ENCODE measurements at places on chromosomes 1 and 21.

- no peak for DNase-seq
These were observed 40.0 kb upstream of the PWP2 start for GRCh38 chr21:44067011-44067839.

GRCh38 chr1:14280909-14281308 is 317.6 kb upstream of the KAZN start:
- DNase-seq: no peak

- DNase-seq: no peak
These were observed 487.6 kb upstream of the CAMK1G start for GRCh38 chr1:209095627-209096595.

GRCh38 chr1:22526677-22527076 is 36.6 kb upstream of the EPHA8 start:
- no peak for DNase-seq

- no peak for DNase-seq
These were observed 8.8 kb upstream of the RNPC3 start for GRCh38 chr1:103516693-103517092.

DNA sequence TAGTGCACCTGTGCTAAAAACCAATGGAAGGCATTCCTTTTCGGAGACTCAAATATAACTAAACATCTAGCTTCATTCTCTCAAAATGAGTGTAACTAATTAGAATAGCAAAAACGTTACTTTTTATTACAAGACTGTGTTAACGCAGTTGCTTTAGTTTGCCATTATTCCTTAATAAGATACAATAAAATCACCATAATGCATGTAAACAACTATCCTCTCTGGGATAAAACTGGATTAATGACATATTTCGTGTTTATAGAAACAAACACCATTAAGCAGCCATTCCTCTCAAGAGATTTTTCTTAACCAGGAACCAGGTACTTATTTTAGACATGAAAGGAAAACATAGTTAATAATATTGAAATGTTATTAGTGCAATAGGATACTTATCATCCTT is 512.8 kb upstream of the B3GALT2 start:
- DNase-seq: no peak

DNA sequence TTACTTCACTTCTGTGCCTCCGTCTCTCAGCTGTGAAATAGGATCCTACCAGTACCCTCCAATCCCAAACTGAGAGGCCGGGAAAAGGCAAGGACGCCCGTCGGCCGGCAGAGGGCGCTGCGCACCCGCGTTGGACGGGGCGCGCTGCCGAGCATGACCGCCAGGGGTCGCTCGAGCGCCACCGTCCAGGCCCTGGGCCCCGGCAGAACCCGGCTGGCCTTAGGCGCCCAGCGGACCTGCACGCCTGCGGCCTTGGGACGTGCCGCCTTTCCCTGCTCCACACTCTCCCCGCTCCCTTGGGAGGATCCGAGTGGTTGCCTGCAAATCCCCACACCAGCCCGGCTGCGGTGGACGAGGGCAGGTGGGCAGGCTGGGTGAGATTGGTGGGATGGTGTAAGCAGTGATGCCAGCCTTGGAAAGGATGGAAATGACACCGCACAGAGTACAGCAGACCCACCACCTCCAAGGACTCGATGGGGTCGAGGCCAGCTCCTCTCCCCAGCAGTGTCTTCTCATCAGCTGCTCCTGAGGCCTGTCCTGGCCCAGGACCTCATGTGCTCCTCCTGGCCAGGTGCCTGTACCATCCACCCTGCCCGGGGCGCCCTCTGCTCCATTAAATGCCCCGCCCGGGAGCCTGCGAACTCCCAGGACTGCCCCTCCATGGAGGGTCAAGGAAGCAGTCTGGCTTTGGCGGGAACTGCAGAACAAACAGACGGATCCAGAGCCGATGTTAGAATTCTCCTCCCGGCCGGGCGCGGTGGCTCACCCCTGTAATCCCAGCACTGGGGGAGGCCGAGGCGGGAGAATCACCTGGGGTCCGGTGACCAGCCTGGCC is 47.4 kb upstream of the LBR start:
- DNase-seq: no peak

DNA sequence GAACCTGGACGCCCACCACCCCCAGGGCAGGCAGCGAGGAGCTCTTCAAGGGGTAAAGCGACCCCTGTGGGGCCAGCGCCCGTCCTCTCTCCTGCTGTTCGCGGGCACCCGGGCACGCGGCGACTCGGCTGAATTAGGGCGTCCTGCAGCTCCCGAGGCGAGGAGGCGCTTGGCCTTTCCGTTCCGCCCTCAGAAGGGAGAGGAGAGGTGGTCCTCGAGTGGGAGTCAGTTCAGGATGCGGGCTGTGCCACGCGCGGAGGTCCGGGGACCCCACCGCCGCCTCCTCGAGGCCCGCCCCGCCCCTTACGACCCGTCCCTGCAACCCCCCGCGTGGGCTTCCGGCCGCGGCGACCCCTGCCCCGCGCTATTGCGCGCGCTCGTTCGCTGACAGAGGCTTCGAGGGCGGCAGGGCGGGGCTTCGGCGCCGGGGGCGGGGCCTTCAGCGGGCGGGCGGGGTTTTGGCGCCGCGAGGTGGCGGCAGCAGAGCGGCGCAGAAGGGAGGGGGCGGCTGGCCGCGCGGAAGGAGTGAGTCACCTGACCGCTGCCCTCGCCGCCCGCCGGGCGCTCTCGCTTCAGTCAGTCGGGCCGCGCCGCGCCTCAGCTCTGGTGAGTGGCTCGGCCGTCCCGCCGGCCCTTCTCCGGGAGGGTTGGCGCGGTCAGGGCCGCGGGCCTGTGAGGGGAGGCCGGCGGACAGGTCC is at the start of gene BACH1:
BACH1 (plus strand) TSS at position 575 of the 698 bp plus-strand sequence. CDS start 22,359 bp downstream, outside the sequence.
- peak; percentile 35 for DNase-seq

DNA sequence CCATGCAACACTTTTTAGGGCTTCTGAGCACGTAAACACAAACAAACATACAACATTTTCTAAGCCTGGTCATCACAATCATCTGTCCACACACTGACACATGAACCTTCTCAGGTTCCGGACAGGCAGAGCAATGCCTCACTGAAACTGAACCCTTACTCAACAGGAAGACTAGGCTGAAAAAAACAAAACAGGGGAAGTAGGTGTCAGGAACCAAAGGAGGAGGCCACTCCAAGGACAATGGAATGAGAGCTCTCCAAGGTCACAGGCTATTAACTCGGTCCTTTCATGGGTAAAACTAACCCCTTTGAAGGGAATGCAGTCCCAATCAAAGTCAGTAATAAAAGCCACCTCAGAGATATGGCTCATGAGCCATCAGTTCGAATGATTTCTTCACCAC is 76.6 kb downstream of the FAM78B start:
- no peak for DNase-seq

DNA sequence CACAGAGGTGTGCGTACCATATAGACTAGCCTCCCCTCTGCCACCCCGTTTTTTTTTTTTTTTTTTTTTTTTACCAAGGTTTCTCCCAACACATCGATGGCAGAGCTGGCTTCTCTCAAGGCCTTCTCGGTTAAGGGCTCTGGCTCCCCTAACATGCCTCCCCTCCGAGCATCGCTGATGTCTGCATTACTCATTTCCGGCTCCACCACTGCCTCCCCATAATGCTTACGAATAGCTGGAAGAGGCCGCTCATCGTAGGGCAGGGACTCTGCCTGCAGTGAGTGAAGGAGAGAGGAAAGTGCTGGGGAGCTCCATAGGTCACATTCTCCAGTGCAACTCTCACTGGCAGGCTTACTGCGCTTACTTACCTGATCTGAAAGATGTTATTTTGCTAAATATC is 20.6 kb downstream of the CEP104 start:
- DNase-seq: no peak

GRCh38 chr1:23720256-23720995 is 22.8 kb upstream of the ELOA start:
- DNase-seq: no peak

DNA sequence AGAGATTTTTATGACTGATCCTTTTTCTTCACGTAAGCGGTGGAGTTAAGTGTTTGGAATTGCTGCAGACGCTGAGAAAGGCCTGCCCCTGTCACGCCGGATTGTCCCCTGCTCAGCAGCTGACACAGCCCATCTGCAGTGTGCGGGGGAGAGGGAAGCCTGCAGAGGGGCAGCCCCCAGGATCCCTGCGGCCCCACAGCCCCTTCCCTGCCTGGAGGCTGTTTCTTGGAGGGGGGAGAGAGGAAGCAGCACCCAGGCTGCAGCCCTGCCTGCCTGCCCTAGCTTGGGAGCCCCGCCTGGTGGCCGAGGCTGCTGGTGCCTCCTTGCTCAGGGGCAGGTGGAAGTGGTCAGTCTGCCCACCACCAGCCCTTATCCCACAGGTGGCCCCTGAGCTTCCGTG is 50.7 kb downstream of the PRDM16 start:
- no peak for DNase-seq

- no peak for DNase-seq
These were observed 14.5 kb downstream of the GNB1 start for GRCh38 chr1:1876335-1876930.

DNA sequence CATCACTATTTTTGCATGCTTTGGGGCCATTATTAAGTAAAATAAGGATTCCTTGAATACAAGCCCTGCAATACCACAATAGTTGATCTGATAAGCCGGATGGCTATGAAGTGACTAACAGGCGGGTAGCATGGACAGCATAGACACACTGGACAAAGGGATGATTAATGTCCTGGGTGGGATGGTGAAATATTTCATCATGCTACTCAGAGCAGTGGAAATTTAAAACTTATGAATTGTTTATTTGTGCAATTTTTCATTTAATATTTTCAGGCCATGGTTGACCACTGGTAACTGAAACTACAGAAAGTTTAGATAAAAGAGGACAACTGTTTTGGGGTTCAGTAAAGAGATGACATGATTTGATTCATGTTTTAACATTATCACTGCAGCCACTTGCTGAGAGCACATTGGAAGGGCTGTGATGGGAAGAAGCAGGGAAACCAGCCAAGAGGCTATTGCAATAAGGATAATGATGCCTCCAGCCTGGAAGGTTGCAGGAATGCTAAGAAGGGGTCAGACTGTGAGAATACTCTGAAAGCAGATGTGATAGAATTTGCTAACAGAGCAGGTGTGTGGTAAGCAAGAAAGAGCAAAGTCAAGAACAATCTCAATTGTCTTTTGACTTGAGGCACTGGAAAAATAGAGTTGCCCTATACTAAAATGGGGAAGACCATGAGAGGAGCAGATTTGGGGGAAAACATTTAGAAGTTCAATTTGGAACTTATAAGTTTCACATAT is 62.5 kb upstream of the TNFSF4 start:
- no peak for DNase-seq

- DNase-seq: no peak
These were observed 31.5 kb upstream of the C1orf198 start for GRCh38 chr1:230899841-230900251.

GRCh38 chr1:25782608-25783201 is 17.3 kb upstream of the SELENON start:
- DNase-seq: no peak

DNA sequence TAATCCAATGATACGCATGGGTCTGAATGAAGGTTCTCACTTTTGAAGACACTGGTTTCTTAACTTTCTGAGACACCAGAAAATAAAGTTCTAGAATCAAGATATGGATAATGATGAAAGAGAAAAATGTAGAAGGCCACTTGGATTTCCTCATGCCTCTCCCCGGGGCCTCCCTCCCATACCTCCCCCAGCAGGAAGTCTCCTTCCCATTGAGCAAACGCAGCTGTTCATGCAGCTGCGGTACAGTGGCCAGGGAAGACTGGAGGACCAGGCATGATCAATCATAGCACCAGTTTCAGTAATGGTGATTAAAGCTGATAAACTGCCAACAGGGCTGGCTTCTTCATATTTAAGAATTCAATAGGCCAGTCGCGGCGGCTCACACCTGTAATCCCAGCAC is 10.9 kb upstream of the UBR4 start:
- no peak for DNase-seq

DNA sequence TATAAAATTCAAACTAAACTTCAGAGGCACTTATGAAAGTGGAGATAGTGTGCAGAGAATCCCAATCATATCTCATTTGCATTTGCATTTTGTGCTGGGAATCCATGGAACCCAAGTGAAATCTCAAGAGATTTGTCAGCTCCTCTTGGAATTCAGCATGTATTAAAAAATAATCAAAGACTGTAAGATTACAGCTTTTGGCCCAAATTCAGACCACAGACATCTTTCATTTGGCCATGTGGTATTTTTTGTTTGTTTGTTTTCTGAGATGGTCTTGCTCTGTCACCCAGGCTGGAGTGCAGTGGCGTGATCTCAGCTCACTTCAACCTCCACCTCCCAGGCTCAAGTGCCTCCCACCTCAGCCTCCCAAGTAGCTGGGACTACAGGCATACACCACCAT is 3.8 kb upstream of the CACYBP start:
- DNase-seq: no peak

- no peak for DNase-seq
These were observed 40.7 kb downstream of the ARHGEF10L start for GRCh38 chr1:17579951-17580939.

DNA sequence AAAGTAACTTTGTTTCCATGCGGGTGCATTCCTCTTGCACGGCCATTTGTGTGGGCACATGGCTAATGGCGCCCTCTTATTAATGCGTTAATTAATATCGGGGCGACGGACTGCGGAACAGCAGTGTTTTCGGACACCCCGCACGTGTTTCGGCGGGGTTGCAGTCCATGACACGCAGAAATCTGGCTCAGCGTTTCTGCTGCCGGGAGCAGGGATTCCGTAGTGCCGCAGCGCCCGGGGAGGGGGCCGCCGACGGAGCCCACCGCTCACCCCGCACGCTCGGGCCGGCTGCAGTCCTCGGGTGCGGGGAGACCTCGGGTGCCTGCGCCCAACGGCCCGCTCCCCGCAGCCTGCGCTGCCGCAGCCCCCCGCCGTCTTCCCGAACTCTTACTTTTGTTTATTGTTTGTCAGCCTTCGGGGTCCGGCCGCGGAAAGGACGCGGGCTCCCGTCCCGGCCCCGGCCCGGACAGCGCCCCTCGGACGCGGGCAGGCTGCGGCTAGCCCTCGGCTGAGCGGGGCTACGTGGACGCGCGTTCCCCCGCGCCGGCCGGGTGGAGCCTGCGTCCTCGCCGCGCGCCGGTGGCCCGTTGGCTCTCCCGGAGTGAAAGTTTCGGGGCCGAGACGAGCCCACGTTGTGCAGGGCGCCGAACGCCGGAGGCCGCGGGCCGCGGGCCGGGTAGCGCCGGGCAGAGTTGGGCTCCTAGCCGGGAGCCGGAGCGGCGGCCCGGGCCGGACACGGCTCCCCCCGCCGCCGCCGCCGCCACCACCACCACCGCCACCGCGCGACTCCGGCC is 849 bp downstream of the NFIA start:
- no peak for DNase-seq

GRCh38 chr1:160865337-160865736 is 2.6 kb upstream of the CD244 start:
- no peak for DNase-seq

- DNase-seq: no peak
These were observed 2.8 kb upstream of the C1orf162 start for GRCh38 chr1:111471012-111471411.

GRCh38 chr1:19042675-19043578 is 86.5 kb upstream of the IFFO2 start:
- DNase-seq: no peak

DNA sequence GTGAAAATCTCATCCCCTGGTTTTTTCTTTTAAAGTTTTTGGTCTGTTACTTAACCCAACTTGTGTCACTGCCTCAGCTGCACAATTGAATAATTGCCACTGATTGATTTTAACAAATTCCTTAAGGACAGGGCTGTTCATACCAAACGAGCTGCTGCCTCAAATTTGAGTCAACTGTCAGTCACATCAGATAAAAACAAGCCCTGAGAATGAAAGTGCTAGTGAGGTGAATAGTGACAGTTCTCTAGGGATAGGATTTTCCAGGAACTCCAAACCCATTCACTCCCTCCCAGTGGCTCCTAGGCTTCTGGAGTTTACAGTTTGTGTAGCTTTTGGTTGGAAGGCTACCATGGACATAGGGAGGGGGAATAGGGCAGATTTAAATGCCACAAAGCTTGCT is 79.4 kb downstream of the SAMSN1 start:
- DNase-seq: no peak

GRCh38 chr1:147611021-147611426 is 59.3 kb downstream of the ACP6 start:
- DNase-seq: no peak

All from cerebellar nuclear complex (tissue), 1 donor.